ENCODE measurements at places on chromosomes 1 and 21. TPM values are rescaled to one million over a fixed set of nuclear protein-coding genes. Genes with fewer than 3 reads are reported as not detected.

The RHCE gene
- 1.9 TPM for total RNA-seq

The CFHR1 gene
- total RNA-seq: not detected

The DYRK3 gene
- 15.5 TPM for total RNA-seq

The NFYC gene
- 13.0 TPM for total RNA-seq

The PTGFR gene
- total RNA-seq: 0.13 TPM

The WNT4 gene
- 0.39 TPM for total RNA-seq

The AGPAT3 gene
- 34.4 TPM for total RNA-seq

The SLC44A3 gene
- 4.7 TPM for total RNA-seq

The PTPN22 gene
- 0.26 TPM for total RNA-seq

The LCE1B gene
- total RNA-seq: not detected

The PLA2G2C gene
- total RNA-seq: not detected

The RC3H1 gene
- 14.3 TPM for total RNA-seq

The ZNF670 gene
- total RNA-seq: 6.2 TPM

All from dermis microvascular lymphatic vessel endothelial cell (primary cell).